Tongue (tissue), 3 donors: ENCODE measurements at places on chromosomes 6 and 20. TPM values are rescaled to one million over a fixed set of nuclear protein-coding genes. Genes with fewer than 3 reads are reported as not detected.

Gene COL11A2
- 5.7 TPM for total RNA-seq

Gene THEMIS
- not detected for total RNA-seq

Gene ERGIC3
- 202 TPM for total RNA-seq

Gene GMPR
- total RNA-seq: 50.2 TPM

Gene RSPO3
- total RNA-seq: 1.2 TPM

Gene BLCAP
- 149 TPM for total RNA-seq
